Right atrium auricular region (tissue), 2 donors: ENCODE measurements at places on chromosomes 6 and 20. TPM values are rescaled to one million over a fixed set of nuclear protein-coding genes. Genes with fewer than 3 reads are reported as not detected.

The TREM1 gene
- 2.9 TPM for total RNA-seq

The DUSP15 gene
- 8.8 TPM for total RNA-seq

The RWDD1 gene
- total RNA-seq, result 42.2 TPM

The HLA-DPB1 gene
- total RNA-seq, result 22.0 TPM

The BCAS1 gene
- total RNA-seq, result not detected

The CPNE5 gene
- total RNA-seq, result 36.7 TPM

The PAK5 gene
- 0.12 TPM for total RNA-seq

The MYT1 gene
- total RNA-seq, result not detected

The SMLR1 gene
- total RNA-seq, result not detected
